Cerebellum (tissue), 4 donors: ENCODE measurements at places on chromosomes 12 and 14.

- DNase-seq = no peak
Measured at GRCh38 chr12:64669270-64669842, 59.1 kb downstream of the RASSF3 start.

DNA sequence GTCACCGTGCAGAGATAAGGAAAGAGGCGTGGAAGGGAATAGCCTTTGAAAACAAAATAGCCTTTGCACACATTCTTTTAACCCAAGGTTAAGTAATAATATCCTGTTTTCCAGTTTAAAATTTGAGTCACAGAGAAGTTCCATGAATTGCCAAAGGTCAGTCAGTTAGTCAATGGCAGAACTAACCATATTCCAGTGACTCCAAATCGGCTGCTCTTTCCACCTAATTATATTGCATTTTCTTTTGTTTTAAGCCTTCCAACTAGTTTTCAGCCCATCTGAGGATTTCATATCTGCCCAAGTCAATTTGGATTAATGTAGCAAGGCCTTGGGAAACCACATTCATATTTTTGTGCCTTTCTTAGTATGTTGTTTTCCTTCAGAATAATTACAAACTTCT lies 373.0 kb downstream of the CCDC91 start:
- DNase-seq = no peak

DNA sequence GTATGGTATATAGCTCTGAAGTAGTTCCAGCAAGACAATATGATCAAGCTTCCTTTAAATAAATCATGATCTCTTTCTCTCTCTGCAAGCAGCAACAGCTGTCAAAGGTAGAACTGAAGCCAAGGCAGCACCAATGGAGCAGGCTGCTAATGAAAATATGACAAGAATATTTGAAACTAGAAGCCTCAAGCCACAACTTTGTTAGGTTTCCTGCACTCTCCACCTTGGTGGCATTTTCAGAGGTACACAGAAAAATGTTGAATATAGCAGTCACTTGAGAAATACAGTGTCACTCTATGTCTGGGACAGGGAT lies 43.8 kb upstream of the PSMA6 start:
- no peak for DNase-seq

DNA sequence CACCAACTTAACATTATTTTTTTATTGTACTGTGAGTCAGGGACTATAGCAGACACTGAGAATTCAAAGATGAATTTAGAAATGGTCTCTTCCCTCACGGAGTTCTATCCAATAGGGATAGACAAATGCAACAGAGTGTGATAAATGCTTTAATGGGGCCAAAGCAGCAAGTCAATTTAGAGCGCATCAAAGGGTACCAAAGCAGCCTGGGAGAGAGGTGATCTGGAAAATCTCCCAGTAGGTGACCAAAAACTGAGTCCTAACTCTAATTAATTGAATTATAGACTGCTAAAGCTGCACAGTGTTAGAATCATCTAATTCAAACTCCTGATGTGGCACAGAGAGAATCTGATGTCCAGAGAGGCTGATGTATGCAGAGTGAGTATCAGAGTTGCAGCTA lies 2.6 kb downstream of the LIN7A start:
- peak; percentile 23 for DNase-seq

GRCh38 chr12:104130760-104131159 lies 7.2 kb downstream of the NFYB start:
- DNase-seq = no peak

DNA sequence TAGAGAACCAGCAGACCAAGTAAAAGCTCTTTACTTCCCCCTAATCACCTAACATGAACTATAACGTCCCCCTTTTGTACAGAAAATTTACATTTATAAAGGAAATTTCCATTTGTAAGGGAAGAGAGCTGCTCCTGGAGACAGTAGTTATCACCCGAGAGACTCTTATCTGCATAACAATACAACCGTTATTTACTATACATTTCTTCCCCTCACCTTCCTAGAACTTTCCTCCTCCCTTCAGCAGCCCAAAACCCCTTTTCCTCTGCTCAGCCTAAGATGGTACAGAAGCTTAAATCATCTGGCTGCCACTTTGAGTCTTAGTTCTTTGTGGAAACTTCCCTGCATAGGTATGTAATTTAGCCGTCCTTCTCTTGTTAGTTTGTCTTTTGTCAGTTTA lies 40.4 kb upstream of the ETV6 start:
- no peak for DNase-seq

GRCh38 chr14:95033682-95034632 lies 123.4 kb downstream of the DICER1 start:
- DNase-seq = no peak

DNA sequence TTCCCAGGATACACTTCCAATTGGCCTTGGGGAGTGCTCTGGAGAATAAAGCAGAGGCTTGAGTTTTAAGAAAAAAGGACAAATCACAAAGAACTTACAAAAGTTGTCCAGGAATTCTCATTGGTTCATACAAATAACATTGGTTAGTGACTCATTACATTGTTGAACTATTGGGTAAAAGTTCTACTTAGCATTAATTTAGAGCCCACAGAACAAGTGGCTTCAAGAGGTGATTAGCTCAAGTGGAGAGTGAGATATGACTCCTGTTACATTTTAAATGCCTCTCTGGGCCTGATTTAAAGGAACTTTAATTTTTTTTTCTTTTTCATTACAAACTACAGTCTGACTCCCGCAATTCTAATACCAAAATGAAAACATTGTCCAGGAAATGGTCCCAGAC lies 72.9 kb downstream of the ASCL4 start:
- no peak for DNase-seq

GRCh38 chr12:112303004-112303403 lies 79.2 kb downstream of the HECTD4 start:
- no peak for DNase-seq

GRCh38 chr12:6452245-6452943 lies 552 bp downstream of the TAPBPL start:
- DNase-seq = peak; percentile 24

DNA sequence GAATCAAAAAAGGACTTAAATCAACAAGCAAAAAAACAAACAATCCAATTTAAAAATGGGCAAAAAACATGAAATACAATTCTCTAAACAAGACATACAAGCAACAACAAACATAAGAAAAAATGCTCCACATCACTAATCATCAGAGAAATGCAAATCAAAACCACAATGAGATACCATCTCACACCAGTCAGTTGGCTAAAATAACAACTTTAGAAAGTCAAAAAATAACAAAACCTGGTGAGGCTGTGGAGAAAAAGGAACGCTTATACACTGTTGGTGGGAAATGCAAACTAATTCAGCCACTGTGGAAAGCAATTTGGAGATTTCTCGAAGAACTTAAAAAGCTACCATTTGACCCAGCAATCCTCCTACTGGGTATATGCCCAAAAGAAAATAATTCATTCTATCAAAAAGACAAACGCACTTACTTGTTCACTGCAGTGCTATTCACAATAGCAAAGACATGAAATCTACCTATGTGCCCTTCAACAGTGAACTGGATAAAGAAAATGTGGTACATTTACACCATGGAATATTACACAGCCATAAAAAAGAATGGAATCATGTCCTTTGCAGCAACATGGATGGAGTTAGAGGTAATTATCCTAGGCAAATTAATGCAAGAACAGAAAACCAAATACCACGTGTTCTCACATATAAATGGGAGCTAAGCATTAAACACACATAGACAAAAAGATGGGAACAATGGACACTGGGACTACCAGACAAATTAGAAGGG lies 26.9 kb downstream of the PRKD1 start:
- DNase-seq = no peak

- no peak for DNase-seq
Measured at GRCh38 chr14:97499790-97500481, 702.8 kb downstream of the VRK1 start.

DNA sequence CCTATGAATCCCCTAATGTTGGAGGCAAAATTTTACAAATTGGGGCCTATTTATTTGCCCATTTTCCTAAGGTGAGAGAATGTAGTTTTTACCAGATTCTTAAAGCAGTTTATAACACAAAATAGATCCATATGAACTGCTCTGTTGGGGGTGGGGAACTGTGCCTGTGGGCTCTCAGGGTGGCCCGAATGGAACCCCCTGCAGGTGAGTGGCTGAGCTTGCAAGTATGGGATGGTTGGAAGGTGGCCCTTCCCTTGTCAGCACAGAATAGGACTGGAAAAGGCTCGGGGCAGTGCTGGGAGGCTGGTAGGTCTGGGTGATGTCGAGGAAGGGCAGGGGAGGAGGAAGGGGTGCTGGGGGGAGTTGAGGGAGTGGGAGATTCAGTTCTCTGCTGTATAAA lies 4.9 kb downstream of the VSX2 start:
- no peak for DNase-seq

GRCh38 chr14:47739541-47739940 lies 64.1 kb upstream of the MDGA2 start:
- no peak for DNase-seq

- no peak for DNase-seq
Measured at GRCh38 chr12:11482955-11483354, 87.6 kb upstream of the PRB2 start.

DNA sequence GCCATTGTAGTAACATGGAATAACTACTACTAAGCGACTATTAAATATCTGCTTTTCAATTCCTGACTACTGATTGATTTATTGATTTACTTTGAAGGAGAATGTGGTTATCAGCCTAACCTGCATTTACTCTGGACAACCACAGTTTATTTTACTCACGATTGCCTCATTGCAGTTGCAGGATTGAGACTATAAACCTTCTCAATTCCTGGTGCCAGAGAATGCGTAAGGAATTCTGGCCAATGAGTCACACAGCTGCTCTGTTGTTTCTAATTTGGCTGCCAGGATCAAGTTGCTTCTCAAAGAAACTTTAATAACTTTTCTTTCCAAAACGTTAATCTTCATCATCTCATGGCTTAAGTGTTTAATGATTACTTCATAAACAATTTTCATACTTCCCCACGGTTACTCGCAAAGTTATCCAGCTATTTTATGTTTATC lies 13.1 kb upstream of the TMTC1 start:
- DNase-seq = no peak

DNA sequence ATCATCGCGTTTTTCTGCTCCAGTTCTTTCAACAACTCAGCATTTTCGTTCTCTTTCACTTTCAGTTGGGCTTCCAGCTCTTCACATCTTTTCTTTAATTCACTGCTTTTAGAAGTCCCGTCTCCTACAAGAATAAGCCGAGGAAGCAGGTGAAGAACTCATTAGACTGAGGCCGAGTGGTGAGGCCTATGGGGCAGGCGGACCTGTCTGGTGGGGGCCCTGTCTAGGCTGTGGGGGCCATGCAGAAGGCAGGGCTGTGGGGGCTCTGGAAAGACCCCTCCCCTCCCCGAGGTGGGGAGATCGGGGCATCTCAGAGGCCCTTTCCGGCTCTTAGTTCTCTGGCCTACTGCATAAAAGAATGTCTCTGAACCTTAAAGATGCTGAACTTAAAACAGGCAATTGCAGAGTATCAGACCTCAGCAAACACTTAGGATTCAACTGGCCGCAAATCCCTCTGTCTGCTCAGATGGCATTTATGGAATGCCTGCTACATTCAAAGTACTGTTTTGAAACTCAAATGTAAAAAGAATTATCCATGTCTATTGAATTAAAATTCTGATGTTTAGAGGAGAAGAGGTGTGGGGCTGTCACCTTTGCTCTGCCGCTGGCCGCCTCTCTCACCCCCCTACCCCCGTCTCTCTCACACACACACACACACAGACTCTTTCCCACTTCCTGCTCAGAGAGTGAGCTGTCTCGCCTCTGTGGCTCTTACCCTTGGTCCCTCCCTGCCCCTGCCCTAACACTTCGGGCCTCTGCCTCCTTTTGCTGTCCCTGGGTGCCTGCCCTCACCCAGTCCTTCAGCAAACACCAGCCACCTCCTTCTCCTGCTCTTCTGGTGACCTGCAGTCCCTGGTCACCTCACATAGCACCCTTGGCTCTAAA lies 34.7 kb downstream of the CCDC92 start:
- no peak for DNase-seq

GRCh38 chr14:31090883-31091764 lies 64.9 kb upstream of the STRN3 start:
- no peak for DNase-seq

- no peak for DNase-seq
Measured at GRCh38 chr12:95694136-95694535, 96.4 kb downstream of the NTN4 start.

DNA sequence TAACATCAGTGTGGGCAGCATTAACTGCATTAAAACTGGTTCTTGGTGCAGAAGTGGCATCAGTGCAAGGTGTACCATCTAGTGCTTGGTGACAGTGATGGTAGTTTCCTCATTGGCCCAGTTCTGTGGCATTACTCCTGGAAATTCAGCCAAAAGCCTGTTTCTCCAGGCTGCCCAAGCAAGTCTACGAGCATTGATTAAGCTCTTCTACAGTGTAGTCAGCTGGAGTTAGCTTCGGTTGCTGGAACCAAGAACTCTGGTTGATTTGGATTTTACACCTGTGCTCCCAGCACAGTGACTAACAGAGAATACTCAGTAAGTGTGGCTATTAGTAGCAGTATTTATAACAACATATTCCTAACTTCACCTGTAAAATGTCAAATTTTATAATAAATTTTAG lies 84.9 kb upstream of the ZDHHC17 start:
- no peak for DNase-seq

- no peak for DNase-seq
Measured at GRCh38 chr14:101123618-101124510, 220.3 kb upstream of the RTL1 start.

DNA sequence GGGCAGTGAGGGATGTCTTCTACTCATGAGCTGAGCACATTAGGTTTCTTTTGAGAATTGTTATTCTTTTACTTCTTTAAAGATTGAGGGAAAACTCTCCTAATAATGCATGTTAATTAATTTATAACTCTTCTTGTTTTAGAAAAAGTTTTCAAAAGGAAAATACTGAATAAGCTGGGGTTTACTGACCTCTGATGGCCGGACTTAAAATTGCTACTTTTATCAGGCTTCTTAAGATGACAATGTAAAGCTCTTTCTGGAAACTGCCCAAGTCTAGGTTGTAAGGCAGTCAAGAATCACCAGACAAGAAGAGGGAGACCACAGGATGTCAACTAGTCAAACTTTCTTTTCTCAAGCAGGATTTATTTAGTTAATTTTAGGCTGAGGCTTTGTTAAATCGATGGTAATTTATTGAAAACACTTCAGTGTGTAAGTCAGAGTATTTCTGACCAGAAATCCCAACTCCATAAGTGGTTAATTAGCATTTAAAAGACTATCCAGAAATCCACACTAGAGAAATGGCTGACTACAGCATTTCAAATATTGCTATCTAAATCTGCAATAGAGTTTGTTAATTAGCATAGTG lies 82.1 kb downstream of the AVPR1A start:
- DNase-seq = peak; percentile 26

- peak; percentile 2 for DNase-seq
Measured at GRCh38 chr12:41681898-41682297, 462.8 kb downstream of the GXYLT1 start.

DNA sequence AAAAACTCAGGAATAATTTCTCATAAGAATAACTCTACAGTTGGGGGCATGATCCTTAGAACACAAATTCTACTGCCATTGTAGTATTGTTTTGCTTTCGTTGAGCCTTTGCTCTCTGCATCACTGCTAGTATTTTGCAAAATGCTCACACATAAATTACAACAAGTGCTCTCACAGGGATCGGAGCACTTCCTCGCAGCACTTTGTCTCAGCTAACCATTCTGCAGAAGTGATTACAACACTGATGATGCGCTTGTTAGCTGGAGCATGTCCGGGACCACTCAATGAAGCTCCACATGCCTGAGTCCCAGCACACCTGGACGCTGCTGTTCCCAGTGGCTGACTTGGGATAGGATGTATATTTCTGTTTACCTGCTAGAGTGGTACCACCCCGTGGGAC lies 31.6 kb downstream of the MOAP1 start:
- DNase-seq = no peak

GRCh38 chr12:9406564-9407424 lies 198.6 kb upstream of the PZP start:
- DNase-seq = no peak

- no peak for DNase-seq
Measured at GRCh38 chr12:105555556-105556295, 225.2 kb downstream of the C12orf75 start.
